ENCODE measurements at places on chromosomes 1 and 21. TPM values are rescaled to one million over a fixed set of nuclear protein-coding genes. Genes with fewer than 3 reads are reported as not detected.

GRCh38 chr1:2970311-2971071 is 50.8 kb upstream of the ACTRT2 start:
- DNase-seq = no peak

GRCh38 chr21:42763581-42764442 is 110.4 kb downstream of the PDE9A start:
- DNase-seq = peak; percentile 34

GRCh38 chr1:245666412-245666811 is 511.6 kb downstream of the KIF26B start:
- DNase-seq = no peak

DNA sequence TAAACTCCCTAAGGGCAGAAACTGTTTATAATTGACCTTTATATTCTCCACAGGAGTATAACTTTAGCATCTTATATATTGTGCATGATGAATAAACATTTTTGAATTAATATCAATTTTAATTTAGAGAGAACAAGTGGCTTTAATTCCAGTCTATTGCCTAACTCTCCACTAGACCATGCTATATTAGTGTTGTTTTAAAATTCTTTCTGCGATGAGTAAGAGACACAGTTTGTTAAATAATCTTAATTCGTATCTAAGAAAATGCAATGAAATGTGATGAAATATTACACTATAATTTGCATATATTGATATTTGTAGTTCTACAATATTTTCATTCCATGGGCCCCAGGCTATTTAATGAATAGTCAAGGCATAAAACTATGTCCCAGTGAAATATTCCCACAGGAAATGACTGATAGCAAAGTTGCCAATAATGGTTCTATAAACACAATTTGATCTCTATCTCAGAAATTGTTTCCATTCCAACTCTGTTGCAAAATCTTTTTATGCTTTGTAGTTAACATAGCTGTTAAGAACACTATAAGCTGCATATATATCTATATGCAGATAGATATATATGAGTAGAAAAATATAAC is 2.9 kb upstream of the SYDE2 start:
- no peak for DNase-seq

DNA sequence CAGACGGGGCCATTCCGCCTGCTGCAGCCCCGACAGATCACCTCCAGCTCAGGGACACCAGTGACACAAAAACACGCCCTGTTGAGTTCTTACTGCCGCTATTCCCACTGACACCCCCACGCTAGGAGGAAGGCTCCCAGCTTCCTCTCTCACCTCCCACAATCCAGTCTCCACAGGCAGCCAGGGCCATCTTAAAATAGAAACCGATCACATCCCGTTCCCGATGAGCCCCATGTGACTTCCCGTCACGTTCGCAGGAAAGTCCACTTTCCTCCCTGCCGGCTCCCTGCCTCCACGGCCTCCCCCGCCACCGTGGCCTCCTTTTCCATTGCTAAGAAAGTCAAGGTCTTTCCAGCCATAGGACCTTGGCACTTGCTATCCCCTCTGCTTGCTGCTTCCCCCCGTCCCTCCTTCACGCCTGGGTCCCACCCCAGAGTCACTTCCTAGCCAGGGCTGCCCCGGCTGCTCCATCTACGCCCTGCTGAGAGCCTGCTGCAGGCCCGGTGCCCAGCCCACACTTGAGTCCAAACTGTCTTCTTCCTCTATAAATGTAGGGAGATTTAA is 24.0 kb upstream of the DDOST start:
- DNase-seq = no peak

GRCh38 chr1:240492832-240493440 is 119.0 kb downstream of the GREM2 start:
- peak; percentile 22 for DNase-seq

GRCh38 chr1:41122851-41123518 is 101.5 kb upstream of the SLFNL1 start:
- peak; percentile 94 for DNase-seq

DNA sequence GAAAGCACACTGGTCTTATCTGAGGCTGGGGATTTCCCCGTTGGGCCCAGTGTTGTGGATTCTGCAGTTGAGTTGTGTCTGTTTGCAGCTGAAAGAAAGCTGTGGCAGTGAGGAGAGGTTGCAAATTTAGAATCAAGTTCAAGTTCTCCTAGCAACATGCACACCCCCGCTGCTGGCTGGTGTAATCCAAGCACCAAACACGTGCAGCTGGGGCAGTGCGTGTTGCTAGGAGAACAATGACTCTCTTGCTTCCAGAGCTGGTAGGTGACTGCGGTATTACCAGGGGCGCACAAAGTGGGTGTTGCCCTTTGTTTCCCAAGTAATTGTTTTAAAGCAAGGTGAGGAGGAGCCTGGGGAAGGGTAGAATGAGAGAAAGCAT is 91.5 kb downstream of the IER5 start:
- DNase-seq = peak; percentile 66

DNA sequence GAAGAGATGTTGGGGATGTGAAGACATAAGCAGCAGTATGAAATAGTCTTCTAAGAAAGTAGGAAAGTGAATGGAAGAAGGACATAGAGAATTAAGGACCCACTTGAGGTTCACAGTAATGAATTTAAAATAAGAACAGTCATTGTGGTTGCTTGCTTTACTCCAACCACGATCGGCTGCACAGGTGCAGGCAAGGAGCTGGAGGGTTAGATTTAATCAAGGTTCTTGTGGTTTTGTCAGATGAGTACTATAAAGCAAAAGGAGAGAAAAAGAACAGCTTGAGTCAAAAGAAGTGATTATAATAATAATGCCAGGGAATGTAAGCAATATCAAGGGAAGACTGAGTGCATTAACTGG is 46.1 kb upstream of the RBM34 start:
- no peak for DNase-seq

Gene ZMYND12
- 0.87 TPM for total RNA-seq

Gene EBNA1BP2
- 91.5 TPM for total RNA-seq

Data from renal cortical epithelial cell (primary cell).